ENCODE measurements at places on chromosomes 1 and 21. TPM values are rescaled to one million over a fixed set of nuclear protein-coding genes. Genes with fewer than 3 reads are reported as not detected.
A peak's percentile ranks its signal among the peaks of the same experiment; 100 is the strongest.

Gene HRNR
- polyA plus RNA-seq, result 0.19 TPM

Gene USP33
- polyA plus RNA-seq, result 28.5 TPM

Gene RAB25
- polyA plus RNA-seq, result 0.24 TPM

Gene RHEX
- polyA plus RNA-seq, result 0.65 TPM

Gene NCAM2
- 4.7 TPM for polyA plus RNA-seq

Gene ZNF687
- polyA plus RNA-seq, result 14.1 TPM

Gene OR2L3
- not detected for polyA plus RNA-seq

Gene OR2L2
- polyA plus RNA-seq, result 0.04 TPM

Gene DNASE2B
- not detected for polyA plus RNA-seq

Gene KCNC4
- polyA plus RNA-seq, result 7.2 TPM

Gene SEMA4A
- polyA plus RNA-seq, result 5.4 TPM

Gene IL12RB2
- polyA plus RNA-seq, result 1.4 TPM

Gene ERICH3
- polyA plus RNA-seq, result 0.19 TPM

DNA sequence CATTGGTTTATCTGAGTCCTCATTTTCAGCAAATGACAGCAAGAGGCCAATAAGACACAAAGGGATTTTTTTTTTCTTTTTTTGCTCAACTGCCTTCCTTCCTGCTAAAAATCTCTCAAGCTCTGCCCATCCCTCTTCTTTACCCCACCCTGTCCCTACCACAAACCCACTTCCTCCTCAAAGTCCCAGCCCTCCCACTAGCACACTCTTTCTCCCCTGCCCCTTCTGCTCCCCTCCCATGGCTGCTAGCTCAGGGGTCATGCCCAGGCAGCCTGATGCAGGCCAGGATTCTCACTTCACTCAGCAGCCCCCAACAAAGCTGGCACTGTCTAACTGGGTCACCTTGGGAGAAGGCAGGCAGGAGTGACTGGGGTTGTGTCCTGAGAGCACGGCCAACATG lies 28.8 kb upstream of the PPP2R5A start:
- H3K4me3 ChIP-seq, result no peak overlapping the region
- no peaks in the 10 kb centered on the region for H3K4me1 ChIP-seq
- no peaks in the 10 kb centered on the region for H3K27me3 ChIP-seq
- no peaks in the 10 kb centered on the region for H3K36me3 ChIP-seq
- DNase-seq, result no peak
- H3K27ac ChIP-seq, result no peak overlapping the region

GRCh38 chr1:78370356-78370755 lies 120.4 kb upstream of the PTGFR start:
- no peaks in the 10 kb centered on the region for H3K4me1 ChIP-seq
- no peaks in the 10 kb centered on the region for H3K27me3 ChIP-seq
- H3K4me3 ChIP-seq, result no peak overlapping the region
- H3K27ac ChIP-seq, result no peak overlapping the region
- no peaks in the 10 kb centered on the region for H3K36me3 ChIP-seq

GRCh38 chr1:14668538-14668937 lies 70.1 kb downstream of the KAZN start:
- H3K27ac ChIP-seq, result no peak overlapping the region
- H3K4me1 ChIP-seq, result peaks cover 15% of the 10 kb centered on the region
- no peak for DNase-seq
- H3K36me3 ChIP-seq, result no peaks in the 10 kb centered on the region
- H3K27me3 ChIP-seq, result peaks cover 7% of the 10 kb centered on the region

- no peaks in the 10 kb centered on the region for H3K27me3 ChIP-seq
- H3K36me3 ChIP-seq, result peaks cover 4% of the 10 kb centered on the region
- no peak overlapping the region for H3K4me3 ChIP-seq
- DNase-seq, result peak; percentile 93
Measured at GRCh38 chr1:19448491-19449439, 36.6 kb downstream of the CAPZB start.

GRCh38 chr1:23393706-23394105 lies 24.1 kb upstream of the ZNF436 start:
- no peak overlapping the region for H3K4me3 ChIP-seq
- DNase-seq, result no peak
- peaks cover 27% of the 10 kb centered on the region for H3K4me1 ChIP-seq
- peaks cover 43% of the 10 kb centered on the region for H3K36me3 ChIP-seq
- peak overlapping the region; percentile 96 for H3K27ac ChIP-seq
- no peaks in the 10 kb centered on the region for H3K27me3 ChIP-seq

DNA sequence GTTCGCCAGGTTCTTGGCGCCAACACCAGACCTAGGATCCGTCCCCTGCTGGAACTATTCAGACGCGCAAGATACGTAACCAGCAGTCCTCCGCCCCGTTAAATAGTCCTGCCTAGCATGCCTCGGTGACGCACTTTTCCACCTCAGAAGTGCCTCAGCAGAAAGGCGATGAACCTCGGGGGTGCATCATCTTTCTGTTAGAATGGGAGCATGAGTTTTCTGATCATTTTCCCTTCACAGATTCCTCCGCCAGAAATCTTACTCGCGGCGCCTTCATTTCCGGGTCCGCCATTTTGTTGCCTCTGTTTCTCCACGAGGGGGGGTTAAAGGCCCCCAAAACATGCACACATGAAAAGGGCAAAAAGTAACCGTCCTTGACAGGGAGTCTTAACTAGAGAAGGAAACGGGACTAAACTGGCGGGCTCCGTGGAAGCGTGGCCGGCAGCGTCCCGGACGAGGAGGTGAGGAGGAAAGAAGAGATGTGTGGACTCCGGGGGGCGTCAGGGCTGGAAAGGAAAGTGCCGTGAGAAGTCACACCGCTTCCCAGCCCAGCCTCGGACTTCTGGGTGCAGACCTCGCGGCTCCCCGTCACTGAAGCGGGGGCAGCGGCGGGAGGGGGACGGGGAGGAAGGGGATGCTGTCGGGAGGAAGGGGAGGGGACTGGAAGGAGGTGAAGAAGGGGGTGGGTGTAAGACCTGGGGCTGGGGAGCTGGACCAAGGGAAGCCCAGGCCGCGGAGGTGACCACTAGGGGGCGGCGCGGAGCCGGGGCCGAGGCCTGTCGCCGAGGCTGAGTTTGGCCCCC lies at the start of gene GABPB2:
GABPB2 (plus strand) TSS at position 288 of the 803 bp plus-strand sequence. CDS start 17,429 bp downstream, outside the sequence.
- peak within 1 kb of the TSS; percentile 99 for H3K4me3 ChIP-seq
- H3K27me3 ChIP-seq, result no peaks in the 10 kb centered on the region
- peak; percentile 99 for DNase-seq
- H3K4me1 ChIP-seq, result peaks cover 16% of the 10 kb centered on the region

GRCh38 chr1:230149751-230150584 lies 82.9 kb downstream of the GALNT2 start:
- peak; percentile 47 for DNase-seq
- H3K4me1 ChIP-seq, result peaks cover 43% of the 10 kb centered on the region
- H3K27me3 ChIP-seq, result no peaks in the 10 kb centered on the region
- no peaks in the 10 kb centered on the region for H3K36me3 ChIP-seq
- H3K4me3 ChIP-seq, result no peak overlapping the region
- H3K27ac ChIP-seq, result peak overlapping the region; percentile 24

DNA sequence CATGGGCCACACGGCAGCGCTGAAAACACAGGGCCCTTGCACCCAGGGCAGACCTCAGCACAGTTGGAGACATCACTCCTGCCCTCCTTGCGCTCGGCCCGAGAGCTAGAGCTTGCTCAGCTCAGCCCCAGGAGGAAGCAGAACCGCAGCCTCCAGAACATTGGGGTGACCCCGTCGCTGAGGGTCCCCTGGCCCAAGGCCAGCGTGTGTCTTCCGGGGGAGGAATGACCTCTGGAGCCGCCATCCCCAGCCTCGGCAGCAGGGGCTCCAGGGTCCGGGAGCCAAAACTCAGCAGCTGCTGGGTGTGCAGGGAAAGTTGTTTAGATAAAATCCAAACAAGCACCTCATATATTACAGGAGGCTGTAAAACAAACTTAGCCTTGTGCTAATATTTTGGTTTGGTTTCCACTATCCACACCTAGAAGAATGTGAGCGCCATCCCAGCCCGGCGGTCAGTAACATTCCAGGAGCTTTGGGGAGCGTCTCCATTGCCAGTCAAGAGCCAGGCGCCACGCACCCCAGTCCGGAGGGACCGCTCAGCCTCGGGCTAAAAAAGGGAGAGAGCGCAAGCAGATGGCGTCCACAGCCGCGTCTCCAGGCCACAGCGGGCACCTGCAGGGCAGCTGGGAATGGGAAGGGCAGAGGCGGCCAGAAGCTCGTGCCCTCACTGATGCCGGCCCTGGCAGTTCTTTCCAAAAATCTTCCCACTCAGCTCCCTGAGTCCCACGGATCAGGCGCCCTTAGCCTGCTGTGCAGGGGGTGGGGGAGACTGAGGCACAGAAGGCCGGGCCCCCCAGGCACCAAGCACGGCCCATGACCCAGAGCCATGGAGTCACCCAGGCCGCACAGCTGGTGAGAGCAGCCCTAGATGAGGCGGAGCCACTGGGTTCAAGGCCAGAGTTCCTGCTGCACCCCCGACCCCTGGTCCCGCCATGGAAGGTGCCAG lies 52.0 kb downstream of the SLX9 start:
- DNase-seq, result peak; percentile 61
- H3K36me3 ChIP-seq, result no peaks in the 10 kb centered on the region
- peak overlapping the region; percentile 65 for H3K27ac ChIP-seq
- H3K4me1 ChIP-seq, result peaks cover 95% of the 10 kb centered on the region
- H3K4me3 ChIP-seq, result no peak overlapping the region
- H3K27me3 ChIP-seq, result peaks cover 3% of the 10 kb centered on the region

- H3K4me1 ChIP-seq, result no peaks in the 10 kb centered on the region
- no peaks in the 10 kb centered on the region for H3K36me3 ChIP-seq
- DNase-seq, result no peak
- no peak overlapping the region for H3K27ac ChIP-seq
Measured at GRCh38 chr1:101605878-101606277, 369.1 kb downstream of the S1PR1 start.

GRCh38 chr1:44616991-44617702 lies 57.1 kb downstream of the TMEM53 start:
- no peaks in the 10 kb centered on the region for H3K36me3 ChIP-seq
- no peak overlapping the region for H3K4me3 ChIP-seq
- H3K27ac ChIP-seq, result no peak overlapping the region
- peaks cover 28% of the 10 kb centered on the region for H3K27me3 ChIP-seq

- no peaks in the 10 kb centered on the region for H3K27me3 ChIP-seq
- H3K4me1 ChIP-seq, result peaks cover 14% of the 10 kb centered on the region
- peak; percentile 79 for DNase-seq
- no peaks in the 10 kb centered on the region for H3K36me3 ChIP-seq
Measured at GRCh38 chr21:33403128-33403785, at the start of gene IFNGR2. Gene IFNGR2 (plus strand): TSS chr21:33403413. CDS start chr21:33403544, 131 bp downstream.

DNA sequence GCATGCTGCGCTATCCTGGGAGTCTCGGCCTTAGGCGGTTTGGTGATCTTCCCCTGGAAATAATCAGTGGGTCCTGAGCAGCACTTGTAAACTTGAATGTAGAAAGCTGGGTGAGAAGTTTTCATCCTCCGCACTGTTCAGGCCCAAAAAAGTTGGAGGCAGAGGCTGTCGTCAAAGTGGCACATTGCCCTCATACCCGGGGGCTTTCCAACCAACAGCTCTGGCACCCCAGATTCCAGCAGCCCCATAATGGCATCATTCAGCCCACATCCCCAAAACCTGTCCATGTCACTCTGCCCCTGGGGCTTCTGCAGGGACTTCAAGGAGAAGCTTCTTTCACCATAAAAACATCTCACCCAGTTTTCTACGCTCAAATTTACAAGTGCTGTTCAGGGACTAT lies 59.3 kb downstream of the TOR1AIP2 start:
- H3K27ac ChIP-seq, result peak overlapping the region; percentile 63
- H3K27me3 ChIP-seq, result no peaks in the 10 kb centered on the region
- H3K36me3 ChIP-seq, result no peaks in the 10 kb centered on the region
- H3K4me1 ChIP-seq, result peaks cover 52% of the 10 kb centered on the region
- no peak for DNase-seq
- H3K4me3 ChIP-seq, result no peak overlapping the region

DNA sequence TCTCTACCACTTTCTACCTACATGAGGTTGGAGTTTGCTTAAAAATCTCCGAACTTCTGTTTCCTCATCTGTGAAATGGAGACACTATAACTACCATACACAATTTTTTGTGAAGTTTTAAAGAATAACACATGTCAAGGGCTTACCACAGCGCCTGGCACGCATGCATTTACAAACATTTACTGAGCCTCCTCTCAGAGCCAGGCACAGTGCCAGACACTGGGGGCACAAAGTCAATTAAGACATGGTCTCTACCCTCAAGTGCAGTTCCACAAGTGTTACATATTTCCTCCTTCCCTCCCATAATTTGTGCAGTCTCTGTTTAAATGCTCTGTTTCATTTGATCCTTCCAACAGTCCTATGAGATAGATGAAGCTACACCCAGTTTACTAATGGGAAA lies 356.4 kb upstream of the ESRRG start:
- no peak overlapping the region for H3K4me3 ChIP-seq
- H3K4me1 ChIP-seq, result peaks cover 18% of the 10 kb centered on the region
- H3K27me3 ChIP-seq, result no peaks in the 10 kb centered on the region
- DNase-seq, result peak; percentile 35
- no peaks in the 10 kb centered on the region for H3K36me3 ChIP-seq
- no peak overlapping the region for H3K27ac ChIP-seq

- no peaks in the 10 kb centered on the region for H3K4me1 ChIP-seq
- DNase-seq, result no peak
Measured at GRCh38 chr1:153312570-153313186, at the start of gene PGLYRP3. Gene PGLYRP3 (minus strand): TSS chr1:153312952. CDS start chr1:153310665, 2,287 bp downstream.

DNA sequence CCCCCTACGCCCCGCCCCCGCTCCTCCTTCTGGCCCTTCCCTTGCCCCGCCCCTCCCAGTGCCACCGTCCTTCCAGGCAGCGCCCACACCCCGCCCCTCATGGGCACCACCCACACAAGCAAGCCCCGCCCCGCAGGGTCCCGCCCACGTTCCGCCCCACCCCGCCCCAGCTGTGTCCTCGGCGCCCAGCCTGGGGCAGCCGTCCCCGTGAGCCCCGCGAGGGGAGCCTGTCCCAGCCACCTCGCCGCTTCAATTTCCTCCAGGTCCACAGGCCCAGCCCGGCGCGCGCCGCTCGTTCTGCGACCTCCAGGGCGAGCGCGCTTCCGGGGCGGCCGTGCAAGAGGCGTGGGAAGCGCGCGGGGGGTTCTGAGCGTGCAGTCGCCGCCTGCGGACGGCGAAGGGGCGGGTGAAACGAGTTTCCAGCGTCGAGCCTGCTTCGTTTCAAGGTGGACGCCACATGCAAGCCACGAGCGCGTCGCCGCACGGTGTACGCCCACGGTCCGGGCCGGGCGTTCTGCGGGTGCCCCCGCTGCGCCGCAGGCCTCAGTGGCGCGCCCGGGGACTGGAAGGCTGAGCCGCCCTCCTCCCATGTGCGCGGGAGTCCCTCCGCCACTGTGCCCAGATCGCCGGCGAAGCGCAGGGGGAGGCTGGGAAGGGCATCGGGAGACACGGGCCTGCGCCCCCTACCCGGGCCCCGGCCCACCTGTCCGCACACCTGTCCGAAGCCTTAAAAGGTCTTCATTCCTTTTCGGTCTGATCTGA lies 10.8 kb upstream of the FAAP20 start:
- no peaks in the 10 kb centered on the region for H3K27me3 ChIP-seq
- H3K4me1 ChIP-seq, result peaks cover 73% of the 10 kb centered on the region
- peak overlapping the region; percentile 72 for H3K27ac ChIP-seq

GRCh38 chr1:59026472-59026948 lies 242.7 kb upstream of the JUN start:
- DNase-seq, result peak; percentile 51
- H3K36me3 ChIP-seq, result no peaks in the 10 kb centered on the region
- no peak overlapping the region for H3K27ac ChIP-seq
